ENCODE measurements at places on chromosomes 7 and 10.

DNA sequence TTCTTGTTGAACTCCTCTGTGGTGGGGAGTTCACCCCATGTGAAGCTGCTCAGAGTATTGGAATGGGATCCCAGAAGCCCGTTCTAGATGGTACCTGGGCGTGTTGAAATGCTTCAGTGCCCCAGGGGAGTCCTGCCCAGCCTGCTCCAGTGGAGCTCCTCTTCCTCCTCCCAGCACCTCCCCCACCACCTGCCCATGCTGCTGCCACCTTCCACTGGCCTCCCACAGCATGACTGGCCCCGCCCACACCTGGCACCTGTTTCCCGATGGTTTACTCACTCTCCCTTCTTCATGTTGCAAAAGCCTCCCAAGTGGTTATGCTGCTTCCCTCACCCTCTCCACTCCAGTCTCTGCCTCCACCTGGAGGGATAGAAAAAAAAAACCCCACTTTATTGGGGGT lies 32.2 kb upstream of the PCBD1 start:
- DNase-seq, result no peak

DNA sequence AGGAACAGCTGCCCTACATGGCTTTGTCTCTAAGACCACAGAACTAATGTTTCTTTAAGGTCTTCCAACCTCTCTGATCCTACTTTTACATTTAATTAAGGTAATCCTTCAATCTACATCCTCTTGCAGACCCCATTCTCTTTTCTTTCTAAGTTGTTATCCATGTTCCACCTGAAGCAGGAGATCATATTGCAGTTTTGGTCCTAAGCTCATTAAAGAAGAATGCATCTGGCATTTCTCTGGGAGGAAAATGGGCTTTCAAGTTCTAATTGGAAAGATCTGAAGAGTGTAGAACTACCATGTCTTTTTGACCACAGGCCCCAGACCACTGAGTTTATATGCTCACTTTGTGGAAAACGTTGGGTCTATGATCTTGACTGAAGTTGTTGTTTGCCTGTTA lies 111.2 kb downstream of the SEM1 start:
- no peak for DNase-seq

DNA sequence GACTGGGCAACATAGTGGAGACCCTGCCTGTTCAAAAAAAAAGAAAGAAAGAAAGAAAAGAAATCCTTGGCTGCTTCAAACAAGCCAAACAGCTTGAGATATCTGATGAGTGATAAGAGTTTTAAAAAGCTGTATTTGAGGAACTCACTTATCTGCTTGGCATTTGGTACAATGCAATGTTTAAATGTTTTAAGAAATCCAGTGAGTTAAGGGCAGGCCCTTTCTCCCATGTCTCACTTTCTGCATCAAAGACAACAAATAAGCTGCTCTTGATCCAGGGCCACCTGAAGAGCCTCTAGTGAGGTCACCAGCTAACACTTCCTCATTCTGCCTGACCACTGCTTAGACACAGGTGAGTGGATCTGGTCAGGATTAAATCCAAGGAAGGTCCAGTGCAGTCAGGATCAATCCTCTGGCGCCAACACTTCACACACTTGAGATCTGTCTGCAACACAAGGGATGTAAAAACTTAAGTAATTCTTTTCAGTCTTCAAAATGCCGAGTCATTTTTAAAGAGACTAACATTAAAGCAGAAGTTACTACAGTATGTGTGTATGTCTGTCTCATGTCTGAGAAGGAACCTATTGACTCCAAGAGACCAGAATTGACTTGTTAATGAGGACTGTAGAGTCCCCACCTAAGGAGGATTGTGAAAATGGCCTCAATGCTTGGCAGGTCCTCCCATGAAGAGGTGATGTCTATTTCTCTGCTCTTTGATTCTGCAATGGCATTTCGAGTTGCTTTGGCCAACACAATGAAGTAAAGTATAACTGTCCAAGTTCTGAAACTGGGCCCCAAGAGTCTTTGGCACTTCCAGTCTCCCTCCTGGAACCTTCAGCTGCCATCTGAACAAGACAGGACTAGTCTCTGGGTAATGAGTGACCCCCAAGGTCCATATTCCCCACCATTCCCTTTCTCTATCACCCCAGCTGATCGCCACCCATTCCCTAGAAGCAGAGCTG lies 43.1 kb downstream of the CREB3L2 start:
- DNase-seq, result no peak

GRCh38 chr10:3385487-3385886 lies 212.9 kb upstream of the PITRM1 start:
- no peak for DNase-seq

- no peak for DNase-seq
These were observed 54.8 kb downstream of the CADPS2 start for GRCh38 chr7:122831436-122831835.

DNA sequence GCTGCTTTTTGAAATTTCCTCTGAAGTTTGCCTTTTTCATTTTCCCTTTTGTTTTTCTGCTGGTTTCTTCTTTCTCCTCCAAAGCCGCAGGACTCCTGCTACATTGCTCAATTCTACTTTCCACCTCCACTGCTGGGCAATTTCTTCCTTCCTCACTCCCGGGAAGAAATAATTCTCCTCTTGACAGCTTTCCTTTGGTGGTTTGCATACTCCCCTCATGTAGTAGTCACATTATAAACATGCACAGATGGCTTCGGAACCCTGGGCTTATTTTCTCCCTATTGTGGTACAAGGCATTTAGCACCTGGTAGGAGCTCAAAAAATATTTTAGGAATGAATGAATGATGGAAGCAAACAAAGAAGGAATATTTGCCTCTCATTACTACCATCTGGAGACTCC lies 977.2 kb downstream of the LRMDA start:
- no peak for DNase-seq

- no peak for DNase-seq
These were observed 683 bp upstream of the ANKRD22 start for GRCh38 chr10:88852327-88852726.

DNA sequence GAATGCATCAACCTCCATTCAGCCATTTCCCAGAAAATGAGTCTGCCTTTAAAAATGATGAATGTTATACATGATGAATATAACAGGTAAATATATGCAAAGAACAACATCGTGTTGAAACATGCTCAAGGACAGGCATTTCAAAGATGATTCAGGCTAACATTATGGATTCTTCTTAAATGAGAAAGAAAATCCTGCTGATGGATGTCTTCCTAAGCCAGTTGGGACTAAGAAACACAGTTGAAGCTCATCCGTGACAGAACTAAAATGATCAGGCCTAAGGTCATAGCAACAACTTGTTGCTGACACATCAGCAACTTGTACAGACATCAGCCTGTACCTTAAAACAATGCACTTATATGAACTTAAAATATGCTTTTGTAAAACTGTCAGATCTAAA lies 267.9 kb downstream of the MAGI2 start:
- DNase-seq, result no peak
